ENCODE measurements at places on chromosomes 13 and 19.

- no peak for DNase-seq
These were observed 19.7 kb downstream of the KLHL26 start for GRCh38 chr19:18656337-18657086.

GRCh38 chr19:3826163-3826562, 40.0 kb upstream of the MATK start:
- DNase-seq, result no peak

DNA sequence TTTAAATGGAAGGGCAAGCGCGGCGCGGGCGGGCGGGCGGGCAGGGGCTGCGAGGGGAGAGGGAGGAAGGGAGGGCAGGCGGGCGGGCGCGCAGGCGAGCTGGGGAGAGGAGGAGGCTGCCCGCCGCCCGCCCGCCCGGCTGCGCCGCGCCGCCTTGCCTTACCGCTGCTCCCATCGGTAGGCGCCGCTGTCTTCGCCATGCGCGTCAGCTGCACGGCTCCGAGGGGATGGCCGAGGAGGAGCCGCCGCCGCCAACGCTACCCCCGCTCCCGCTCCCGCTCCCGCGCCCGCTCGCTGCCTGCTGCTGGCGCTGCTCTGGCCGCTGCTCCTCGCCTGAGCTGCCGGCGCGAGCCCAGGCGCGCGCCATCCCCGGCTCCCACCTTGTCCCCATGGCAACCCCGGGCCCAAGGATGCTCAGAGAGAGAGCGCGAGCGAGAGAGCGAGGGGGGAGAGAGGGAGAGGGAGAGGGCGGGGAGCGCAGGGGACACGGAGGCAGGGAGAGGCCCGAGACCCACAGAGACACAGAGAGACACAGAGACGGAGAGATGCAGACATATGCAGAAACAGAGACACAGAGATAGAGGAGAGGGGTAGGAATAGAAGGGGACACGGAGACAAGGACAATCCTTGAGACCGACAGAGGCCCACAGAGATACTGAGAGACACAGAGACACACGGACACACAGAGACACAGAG, 40.3 kb downstream of the DEDD2 start:
- DNase-seq, result peak; percentile 73

DNA sequence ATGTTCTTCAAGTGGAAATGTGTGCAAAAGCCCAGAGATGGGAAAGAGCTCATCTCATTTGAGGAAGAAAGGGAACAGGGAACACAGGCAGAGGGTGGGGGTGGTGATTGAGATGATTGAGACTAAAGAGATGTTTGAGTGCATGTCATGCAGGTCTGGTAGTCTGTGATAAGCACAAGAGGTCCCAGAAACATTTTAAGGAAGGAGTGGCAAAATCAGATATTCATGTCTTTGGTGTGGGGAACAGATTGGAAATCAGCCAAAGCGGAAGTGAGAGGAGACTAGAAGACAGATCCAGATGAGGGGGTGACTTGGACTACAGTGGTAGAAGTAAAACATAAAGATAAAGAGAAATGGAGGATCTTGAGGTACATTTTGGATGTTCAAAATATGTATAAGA, 39.4 kb upstream of the DACH1 start:
- DNase-seq, result no peak

DNA sequence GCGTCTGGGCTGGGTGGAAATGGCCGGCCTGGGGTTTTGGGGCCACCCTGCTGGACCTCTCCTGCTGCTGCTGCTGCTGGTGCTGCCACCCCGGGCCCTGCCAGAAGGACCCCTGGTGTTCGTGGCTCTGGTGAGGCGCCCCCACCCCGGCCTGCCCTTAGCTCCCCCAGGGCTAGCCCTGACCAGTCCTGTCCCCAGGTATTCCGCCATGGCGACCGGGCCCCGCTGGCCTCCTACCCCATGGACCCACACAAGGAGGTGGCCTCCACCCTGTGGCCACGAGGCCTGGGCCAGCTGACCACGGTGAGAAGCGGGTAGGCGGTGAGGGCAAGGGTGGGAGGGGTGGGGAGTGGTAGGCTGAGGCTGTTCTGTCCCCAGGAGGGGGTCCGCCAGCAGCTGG, at the start of gene ACP4:
TSS of gene ACP4 (plus strand) at position 20 of the 400 bp plus-strand sequence. CDS start at position 20, 0 bp downstream.
- DNase-seq, result no peak

GRCh38 chr19:47714339-47714738, 1.1 kb downstream of the EHD2 start:
- no peak for DNase-seq

DNA sequence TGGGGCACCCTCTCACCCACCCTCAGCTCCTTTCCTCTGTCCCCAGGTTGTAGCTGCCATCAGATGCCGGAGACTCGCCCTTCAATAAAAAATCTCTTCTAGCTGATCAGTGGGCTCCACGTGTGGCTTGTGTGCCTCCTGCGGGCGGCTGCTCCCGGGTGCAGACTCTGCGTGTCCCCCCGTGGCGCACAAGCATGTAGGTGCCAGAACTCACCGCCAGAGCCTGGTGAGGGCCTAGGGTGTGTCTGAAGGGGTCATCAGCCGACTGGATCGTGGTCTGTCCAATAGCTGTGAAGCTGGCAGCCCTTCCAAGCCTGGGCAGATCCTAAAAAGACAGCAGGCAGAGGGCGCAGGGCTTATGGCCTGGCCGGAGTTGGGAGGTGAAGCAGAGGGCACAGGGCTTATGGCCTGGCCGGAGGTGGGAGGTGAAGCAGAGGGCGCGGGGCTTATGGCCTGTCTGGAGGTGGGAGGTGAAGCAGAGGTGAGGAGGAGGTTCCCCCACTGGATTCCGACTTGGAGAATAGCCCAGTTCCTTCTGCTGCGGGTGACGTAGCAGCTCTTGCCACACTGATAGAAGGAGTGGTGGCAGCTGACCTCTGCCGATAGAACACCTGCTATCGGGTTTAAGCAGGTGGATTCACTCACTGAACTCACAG, 11.7 kb downstream of the NOP53 start:
- DNase-seq, result no peak

- DNase-seq, result no peak
These were observed 29.1 kb downstream of the TNFRSF19 start for GRCh38 chr13:23599083-23599925.

DNA sequence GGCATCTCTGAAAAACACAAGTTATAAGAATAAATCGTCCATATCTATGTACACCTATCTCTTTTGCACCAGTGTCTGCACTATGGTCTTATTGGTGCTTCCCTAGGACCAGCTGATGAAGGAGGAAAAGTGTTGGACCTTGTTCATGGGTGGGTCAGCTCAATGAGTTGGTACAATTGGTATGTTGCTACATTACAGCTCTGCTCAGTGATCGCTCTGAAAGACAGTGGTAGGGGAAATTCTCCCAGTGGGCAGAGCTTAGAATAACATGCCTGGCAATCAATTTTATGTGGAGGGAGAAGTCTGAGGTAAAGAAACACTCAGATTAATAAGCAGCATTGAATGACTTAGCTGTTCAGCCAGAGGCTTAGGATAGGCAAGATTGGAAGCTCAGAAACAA, 138.7 kb upstream of the KL start:
- DNase-seq, result no peak

- DNase-seq, result no peak
These were observed 237.3 kb upstream of the GPC6 start for GRCh38 chr13:92989301-92989700.

DNA sequence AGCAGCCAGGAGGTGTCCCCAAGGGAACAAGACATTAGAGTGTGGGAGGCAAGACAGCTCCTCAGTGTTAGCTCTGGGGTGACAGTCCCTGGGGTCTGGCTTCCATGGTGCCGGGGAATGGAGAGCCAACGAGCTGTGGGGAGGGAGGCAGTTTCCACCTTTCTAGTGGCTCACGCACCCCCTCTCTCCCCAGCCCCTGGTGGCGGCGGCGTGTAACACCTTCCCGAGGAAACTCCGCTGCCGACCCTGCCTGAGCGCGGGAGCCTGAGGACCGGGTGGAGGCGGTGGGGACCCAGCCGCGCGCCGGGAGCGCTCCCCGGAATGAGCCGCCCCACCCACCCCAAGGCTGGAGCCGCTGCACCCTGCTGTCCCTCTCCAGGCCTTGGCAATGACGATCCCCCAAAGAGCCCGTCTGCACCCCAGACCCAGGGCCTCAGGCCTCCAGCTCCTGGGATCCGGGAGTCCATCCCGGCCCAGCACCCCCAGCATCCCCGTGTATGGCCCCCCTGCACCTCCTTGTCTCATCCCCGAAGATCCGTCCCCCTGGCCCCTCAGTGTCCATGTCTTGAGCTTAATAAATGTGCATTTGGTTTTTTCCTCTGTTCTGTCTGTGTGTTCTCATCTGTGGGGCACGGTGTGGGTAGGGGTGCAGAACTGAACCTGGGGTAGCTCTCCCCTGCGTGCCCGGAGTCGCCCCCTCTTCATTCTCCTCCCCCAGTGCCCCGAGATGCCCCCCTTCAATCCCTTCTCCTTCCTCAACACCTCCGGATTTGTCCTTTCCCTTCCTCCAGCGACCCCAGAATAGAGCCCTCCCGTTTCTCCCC, 622 bp upstream of the FXYD5 start:
- peak; percentile 70 for DNase-seq

GRCh38 chr13:106906426-106906996, 338.6 kb upstream of the ARGLU1 start:
- no peak for DNase-seq

- no peak for DNase-seq
These were observed 344.1 kb upstream of the TMTC4 start for GRCh38 chr13:101018720-101019119.

DNA sequence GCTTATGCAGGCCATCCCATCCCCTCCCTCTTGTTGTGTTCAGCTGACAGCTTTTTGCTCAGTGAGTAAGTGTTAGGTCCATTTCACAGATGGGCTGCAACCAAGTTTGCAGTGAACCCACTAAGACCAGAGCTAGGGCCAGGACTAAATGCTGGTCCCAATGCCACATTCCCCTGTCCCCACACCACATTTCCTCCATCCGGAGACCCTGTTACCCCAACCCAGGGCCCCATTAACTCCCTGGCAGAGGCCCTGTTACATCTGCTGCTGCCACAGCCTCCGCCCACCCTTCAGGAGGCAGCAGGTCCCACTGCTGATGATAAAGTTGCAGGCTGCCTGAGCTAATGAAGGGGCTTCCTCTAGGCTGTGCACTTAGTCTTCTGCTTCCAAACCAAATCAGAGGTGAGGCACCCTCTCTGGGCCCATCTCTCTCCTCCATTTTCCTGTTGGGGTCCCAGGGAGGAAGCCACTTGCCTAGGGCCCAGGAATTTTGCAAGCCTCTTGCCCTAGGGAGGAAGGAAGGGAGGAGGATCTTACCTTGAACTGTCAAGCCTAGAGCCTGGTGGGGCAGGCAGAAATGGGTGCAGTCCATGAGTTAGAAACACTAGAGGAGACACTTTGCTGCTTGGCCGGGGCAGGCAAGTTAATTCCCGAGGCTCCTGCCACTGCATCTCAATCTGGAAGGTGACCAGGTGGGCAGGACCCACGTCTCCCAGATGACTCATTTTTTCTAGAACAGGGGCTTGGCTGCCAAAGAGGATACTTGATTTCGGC, 3.4 kb upstream of the USF2 start:
- DNase-seq, result no peak

DNA sequence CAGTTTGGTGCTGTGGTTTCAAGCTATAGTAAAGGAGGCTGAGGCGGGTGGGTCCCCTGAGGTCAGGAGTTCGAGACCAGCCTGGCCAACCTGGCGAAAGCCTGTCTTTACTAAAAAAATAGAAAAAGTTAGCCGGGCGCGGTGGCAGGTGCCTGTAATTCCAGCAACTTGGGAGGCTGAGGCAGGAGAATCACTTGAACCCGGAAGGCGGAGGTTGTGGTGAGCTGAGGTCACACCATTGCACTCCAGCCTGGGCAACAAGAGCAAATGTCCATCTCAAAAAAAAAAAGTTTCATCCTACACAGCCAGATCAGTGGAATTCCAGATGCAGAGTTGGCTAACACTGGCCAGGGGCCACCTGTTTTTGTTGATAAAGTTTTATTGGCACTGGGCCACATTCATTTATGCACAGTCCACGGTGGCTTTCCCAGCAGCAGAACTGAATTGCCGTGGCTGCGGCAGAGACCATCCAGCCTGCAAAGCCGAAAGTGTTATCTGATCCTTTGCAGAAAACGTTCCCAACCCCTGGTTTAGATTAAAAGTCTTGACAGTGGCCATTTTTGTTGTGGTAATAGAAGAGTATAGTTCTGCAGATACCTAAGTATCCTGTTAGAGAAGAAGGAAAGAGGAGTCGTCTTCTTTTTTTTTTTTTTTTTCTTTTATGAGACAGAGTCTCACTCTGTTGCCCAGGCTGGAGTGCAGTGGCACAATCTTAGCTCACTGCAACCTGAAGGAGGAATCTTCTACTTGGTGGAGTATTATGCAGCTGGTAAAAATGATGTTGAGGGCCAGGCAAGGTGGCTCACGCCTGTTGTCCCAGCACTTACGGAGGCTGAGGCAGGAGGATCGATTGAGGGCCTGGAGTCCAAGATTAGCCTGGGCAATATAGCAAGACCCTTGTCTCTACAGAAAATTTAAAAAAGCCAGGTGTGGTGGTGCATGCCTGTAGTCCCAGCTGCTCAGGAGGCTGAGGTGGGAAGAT, 8.7 kb downstream of the NCLN start:
- no peak for DNase-seq

DNA sequence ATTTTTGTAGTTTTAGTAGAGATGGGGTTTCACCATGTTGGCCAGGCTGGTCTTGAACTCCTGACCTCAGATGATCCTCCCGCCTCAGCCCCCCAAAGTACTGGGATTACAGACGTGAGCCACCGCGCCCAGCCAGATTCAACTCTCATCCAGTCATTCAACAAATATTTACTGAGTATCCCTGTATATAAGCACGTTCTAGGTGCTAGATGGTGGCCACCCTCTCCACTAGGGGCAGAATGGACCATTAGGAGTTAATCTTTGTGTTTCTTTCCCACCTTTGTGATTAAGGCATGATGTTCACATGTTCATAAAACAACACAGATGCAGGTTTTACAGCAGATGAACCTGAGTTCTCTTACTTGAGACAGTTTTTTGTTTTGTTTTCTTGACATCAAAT, 7.3 kb downstream of the SHKBP1 start:
- DNase-seq, result no peak

- no peak for DNase-seq
These were observed 160.4 kb downstream of the PCDH20 start for GRCh38 chr13:61255040-61255796.

GRCh38 chr19:5360003-5360780, 19.6 kb upstream of the PTPRS start:
- DNase-seq, result no peak
